ENCODE measurements at places on chromosomes 2 and 18.

- no peak for DNase-seq
Observed at GRCh38 chr2:73069041-73069854, 2.3 kb downstream of the SFXN5 start.

DNA sequence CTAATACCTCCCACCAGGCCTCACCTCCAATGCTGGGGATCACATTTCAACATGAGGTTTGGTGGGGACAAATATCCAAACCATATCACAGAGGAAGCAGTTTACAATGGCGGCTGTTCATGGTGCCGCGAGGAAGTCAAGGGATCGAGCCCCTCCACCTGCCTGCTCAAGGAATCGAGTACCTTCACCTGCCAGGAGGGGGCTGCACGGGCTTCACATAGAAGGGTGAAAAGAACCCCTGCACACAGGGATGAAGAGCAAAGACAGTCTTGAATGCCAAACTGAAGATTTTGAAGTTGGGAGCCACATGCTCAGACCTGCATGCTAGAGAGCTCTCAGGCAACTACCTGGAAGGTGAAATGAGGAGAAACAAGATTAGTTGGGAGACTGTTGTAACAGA, 110.3 kb downstream of the KCNF1 start:
- no peak for DNase-seq

DNA sequence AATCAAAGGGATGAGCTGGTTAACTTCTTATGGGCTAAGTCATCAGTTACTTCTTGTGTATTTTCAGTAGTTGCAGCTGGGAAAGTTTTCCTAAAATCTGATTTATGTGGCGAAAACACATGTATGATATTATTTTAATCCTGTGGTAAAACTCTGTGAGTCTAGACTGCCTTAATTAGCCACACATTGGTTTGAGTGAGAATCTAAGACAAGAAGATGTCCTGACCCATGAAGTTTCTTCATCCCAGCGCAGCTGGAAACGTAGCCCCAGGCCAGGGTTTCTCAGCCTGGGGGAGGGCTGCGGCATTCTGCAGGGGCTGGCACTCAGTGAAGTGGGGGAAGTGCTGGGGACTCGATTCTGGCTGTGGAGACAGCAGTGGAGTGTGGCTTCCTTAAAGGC, 44.7 kb upstream of the INHBB start:
- DNase-seq: no peak

DNA sequence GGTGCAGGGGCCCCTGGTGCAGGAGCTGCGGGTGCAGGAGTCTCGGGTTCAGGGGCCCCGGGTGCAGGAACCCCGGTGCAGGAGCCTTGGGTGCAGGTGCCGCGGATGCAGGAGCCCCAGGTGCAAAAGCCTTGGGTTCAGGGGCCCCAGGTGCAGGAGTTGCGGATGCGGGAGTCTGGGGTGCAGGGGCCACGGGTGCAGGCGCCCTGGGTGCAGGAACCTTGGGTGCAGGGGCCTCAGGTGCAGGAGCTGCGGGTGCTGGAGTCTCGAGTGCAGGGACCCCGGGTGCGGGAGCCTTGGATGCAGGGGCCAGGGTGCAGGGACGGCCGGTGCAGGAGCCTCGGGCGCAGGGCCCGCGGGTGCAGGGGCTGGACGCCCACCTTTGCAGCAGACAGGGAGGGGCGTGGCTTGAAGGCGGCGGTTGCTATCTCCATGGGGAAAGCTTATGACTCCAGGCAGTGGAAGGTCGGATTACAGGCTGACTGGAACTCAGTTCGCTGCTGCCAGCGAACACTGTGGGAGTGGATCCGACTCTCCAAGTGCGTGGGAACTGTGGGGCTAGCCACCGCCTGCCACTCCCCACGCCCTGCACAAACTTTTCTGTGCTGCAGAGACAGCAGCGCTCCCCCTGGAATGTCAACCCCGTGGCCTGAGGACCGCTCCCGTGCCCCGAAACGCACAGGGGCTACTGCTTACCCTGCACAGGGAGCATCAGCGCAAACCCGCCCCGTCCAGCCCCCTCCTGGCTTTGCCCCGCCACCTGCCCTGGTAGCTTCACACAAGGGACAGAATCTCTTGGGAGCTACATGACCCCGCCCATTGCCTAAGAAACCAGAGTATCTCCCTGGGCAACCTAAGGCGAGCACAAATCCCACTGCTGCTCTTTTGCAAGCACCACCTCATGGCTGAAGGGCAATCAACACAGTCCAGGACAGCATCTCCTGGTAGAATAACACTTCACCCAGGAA, 40.3 kb downstream of the COPS9 start:
- no peak for DNase-seq

DNA sequence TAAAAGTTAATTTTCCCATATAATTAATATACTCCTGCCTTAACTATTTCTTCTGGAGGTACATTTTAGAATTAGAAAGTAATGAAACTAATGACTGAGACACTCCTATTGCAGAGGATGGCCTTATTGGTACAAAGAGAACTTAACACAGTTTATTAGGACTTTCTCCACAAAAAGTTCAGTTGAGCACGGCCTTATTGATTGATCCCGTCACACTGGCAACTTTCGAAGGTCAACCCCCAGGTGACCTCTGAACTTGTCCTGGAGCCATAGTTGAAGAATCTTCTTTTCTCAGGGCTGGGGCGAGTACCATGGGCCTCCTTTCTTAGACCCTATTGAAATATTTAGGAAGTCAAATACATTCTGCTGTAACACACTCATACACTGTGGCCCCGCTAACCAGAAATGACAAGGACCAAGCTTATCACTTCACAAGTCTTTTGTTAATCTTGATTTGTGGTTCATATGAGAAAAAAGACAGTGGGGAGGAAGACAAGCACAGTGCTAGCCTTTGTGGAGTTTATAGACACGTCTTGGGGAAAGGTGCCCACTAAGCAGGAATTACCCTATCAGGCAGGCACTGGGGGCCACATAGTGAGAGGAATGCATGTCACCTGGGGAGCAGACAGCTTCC, 11.2 kb downstream of the SPP2 start:
- no peak for DNase-seq

GRCh38 chr18:57175532-57175931, 28.6 kb downstream of the BOD1L2 start:
- DNase-seq: no peak

- no peak for DNase-seq
Observed at GRCh38 chr2:236136538-236136937, 31.6 kb downstream of the GBX2 start.

- DNase-seq: no peak
Observed at GRCh38 chr2:208049441-208049840, 24.1 kb upstream of the PLEKHM3 start.

DNA sequence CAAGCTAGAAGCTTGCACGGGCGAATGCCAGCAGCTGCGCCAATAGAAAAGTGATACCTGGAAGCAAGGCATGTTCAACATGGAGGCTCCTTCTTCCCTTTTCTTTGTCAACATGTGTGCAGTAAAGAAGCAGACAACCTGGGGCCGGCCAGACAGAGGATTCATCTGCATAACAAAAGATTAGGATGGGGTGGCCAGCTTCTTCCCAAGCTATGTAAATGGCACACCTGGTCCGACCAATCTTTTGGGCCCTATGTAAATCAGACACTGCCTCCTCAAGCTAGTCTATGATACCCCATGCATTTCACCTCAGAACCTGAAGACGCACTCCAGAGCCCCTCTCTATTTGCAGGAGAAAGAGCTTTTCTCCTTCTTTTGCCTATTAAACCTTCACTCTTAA, 66.4 kb upstream of the TGFA start:
- DNase-seq: no peak

GRCh38 chr2:77571545-77571944, 49.4 kb upstream of the LRRTM4 start:
- no peak for DNase-seq

DNA sequence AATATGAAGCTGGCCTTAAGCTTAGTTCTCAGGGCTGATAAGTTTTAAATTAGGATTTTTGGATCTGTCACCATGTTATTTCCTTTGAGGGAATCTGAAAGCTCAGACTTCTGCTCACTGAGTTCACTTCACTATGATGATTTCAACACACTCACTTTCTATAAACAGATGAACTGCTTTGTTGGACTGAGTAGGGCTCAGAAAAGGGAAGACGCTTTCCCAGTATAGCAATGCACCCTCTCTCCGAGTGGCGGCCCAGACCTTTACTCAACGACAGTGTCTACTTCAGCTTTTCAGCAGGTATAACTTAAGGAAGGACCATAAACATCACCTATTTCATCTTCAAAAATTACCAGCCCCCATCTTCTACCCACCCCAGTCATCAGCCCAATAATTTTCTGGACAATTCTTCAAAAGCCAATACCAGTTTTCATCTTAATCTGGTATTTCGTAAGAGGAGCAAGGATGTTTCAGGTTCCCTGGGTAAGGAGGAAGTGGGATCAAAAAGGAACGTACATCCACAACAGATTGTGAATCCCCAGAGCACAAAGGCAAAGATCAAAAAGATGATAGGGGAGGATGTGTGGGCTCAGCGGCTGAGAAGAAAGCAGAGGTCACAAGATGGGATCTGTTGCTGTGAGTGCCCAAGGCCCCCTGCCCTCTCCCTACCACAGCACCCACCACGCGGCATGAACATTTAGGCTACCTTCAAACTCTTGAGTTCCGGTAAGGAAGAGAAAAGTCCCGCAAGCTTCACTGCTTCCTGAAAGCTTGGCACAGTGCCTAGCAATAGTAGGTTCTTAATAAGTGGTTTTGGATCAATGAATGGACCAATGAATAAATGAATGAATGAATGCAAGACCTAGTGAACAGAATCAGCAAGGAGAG, 41.9 kb downstream of the LPIN2 start:
- DNase-seq: peak; percentile 58

- DNase-seq: no peak
Observed at GRCh38 chr2:82260521-82260920, 1956.0 kb upstream of the LRRTM1 start.

DNA sequence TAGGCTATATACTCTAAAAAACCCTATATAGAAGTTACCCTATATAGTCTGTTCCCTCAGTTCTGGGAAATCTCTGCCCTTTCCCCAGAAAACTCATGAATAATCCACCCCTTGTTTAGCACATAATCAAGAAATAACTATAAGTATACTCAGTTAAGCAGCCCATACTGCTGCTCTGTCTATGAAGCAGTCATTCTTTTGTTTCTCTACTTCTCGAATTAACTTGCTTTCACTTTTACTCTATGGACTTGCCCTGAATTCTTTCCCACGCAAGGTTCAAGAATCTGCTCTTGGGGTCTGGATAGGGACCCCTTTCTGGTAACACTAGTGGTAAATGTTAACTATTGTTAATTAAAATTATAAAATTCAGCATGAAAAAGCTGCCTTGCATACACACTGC, 17.4 kb upstream of the AP1S3 start:
- no peak for DNase-seq

GRCh38 chr18:59570101-59570775, 127.0 kb downstream of the CCBE1 start:
- DNase-seq: no peak

DNA sequence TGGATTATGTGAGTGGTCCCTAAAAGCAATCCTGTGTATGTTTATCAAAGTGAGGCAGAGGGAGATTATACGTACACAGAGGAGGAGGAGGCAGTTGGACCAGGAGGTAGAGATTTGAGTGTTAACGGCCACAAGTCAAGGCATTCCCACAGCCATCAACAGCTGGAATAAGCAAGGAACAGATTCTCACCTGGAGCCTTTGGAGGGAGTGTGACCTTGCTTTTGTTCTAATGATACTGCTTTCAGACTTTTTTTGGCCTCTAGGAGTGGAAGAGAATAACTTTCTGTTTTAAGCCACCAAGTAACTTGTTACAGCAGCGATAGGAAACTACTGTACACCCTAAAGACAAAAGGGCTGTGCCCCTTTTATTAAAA, 18.1 kb downstream of the LCLAT1 start:
- no peak for DNase-seq

DNA sequence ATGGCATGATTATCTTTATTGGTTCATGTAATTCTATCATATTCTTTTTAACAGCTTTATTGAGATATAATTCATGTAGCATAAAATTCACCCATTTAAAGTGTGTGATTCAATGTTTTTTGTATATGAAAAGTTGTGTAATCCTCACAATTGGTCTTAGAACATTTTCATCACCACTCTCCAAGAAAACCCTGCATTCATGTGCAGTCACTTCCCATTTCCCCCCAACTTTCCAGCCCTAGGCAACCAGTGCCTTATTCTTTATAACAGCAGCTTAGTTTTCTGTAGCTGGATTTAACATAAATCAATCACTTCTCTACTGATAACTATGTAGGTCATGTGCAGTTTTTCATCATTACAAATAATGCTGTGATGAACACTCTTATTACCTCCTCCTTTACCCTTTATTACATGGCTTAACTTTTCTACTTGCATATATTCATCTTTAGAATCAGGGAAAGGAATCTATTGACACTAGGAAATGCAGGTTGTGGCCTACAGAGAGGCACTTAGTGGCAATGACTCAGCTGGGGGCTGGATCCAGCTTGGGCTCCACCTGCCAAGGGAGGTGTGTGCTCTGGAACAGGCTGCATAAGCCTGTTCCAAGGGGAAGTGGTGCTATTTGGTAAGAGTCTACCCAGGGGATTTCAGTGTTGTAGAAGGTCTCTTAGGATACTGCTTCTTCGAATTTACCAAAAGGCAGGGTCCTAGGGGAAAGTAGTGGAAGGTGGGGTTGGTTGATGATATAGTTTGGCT, 89.1 kb downstream of the ETAA1 start:
- peak; percentile 1 for DNase-seq

DNA sequence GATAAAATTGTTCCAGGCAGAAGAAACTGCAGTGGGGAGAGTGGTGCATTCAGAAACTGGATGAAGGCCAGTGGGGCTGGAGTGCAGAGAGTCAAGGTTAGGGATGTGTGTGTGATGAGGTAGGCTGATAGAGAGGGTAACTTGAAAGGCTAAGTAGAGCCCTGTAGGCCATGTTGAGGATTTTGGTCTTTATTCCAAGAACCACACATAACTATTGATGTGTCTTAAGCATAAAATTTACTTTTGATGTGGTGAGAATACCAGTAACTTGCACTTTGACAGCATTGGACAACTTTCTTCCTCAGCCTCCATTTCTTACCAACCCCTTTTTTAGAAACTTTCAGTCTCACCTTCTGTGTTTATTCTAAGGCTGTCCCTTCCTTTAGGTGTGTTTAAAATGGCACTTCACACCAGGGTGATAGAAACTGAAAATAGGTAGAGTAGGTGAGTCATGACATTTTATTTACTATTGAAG, 22.6 kb downstream of the MTX2 start:
- no peak for DNase-seq

DNA sequence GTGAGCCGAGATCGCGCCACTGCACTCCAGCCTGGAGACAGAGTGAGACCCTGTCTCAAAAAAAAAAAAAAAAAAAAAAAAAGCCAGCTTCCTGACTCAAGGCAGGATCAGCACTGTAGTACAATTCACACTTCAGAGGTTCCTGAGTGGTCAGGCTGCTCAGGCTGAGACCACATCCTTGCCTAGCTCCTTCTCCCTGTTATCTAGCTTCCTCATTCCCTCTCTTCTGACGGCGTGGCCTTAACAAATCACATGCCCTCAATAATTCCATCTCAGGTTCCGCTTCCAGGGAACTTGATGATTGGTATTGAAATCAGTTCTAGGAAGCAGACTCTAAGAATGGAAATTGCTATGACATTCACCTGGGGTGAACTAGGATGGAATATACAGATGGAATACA, 29.8 kb upstream of the KDM3A start:
- DNase-seq: no peak

- peak; percentile 60 for DNase-seq
Observed at GRCh38 chr2:175004980-175005732, at the start of gene CHN1. TSS of gene CHN1 (minus strand) at chr2:175005381. CDS start at chr2:175004912, 469 bp downstream.

GRCh38 chr18:59718108-59718463, 20.9 kb upstream of the CCBE1 start:
- DNase-seq: no peak
